ENCODE measurements at places on chromosomes 1 and 21.

GRCh38 chr1:193569096-193569982 is 382.9 kb upstream of the B3GALT2 start:
- no peak for DNase-seq

GRCh38 chr1:39572379-39573096 is 4.1 kb downstream of the PABPC4 start:
- no peak for DNase-seq

DNA sequence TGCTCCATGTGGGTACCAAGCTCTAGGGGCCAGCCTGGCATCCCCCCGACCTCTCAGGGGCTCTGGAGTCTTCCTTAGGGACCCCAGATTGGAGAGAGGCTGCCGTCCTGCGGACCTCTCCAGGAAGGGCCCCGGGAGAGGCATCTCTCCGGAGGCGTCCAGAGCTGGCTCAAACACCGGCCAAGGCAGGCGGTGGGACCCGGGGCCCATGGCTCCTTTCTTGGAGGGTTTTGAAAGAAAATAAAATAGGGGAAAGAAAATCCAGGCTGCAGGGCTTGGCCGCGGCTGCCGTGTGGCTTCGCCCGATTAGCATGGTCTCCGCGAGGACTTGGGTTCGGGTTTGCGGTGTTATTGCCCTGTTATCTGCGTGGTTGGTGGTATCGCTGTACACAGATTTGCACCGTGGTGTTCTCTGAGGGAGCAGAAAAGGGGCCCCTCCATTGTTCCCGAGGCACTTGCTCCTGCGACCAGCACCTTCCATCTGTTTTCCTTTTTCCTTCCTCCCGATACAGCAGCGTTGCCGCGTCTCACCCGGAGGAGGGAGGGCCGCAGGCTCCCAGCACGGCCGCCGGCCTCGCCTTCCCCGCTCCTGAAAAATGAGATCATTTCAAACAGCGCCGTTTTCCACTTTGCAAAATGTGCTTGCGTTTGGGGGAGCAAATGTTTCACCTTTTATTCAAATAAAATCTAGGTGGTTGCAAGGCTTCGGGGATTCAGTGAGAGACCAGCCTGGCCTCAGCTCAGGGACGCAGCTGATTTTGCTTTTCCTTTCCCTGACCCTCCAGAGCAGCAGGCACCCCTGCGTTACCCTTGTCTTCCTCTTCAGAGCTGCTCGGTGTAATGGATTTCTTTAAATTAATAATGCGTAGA is 86.3 kb downstream of the PRDM16 start:
- DNase-seq = no peak

DNA sequence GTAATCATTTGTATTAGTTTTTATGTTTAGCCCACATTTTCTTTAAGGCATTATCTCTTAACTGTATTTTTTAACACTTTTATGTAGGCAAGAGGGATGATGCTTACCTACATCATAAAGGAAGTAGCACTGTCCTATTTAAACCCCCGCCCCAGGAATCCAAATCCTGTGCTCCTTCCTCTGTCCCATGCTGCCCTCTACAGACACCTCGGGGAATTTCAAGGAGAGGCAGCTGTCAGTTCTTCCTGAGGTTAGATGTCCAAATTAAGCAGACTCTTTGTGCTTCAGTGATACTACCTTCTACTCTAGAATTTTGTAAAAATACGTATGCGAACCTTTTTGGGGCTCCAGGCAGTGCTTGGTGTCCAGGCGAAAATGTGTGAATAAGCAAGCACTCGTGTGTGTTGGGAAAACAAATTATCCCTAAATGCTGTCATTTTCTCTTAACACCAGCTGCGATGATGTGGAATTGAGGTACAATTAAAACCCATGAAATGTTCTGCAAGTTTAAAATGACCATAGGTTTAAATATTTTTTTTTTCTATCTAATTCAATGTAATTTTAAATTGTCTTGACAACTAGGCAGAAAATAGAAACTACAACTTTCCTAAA is 19.2 kb downstream of the CRCT1 start:
- peak; percentile 62 for DNase-seq

DNA sequence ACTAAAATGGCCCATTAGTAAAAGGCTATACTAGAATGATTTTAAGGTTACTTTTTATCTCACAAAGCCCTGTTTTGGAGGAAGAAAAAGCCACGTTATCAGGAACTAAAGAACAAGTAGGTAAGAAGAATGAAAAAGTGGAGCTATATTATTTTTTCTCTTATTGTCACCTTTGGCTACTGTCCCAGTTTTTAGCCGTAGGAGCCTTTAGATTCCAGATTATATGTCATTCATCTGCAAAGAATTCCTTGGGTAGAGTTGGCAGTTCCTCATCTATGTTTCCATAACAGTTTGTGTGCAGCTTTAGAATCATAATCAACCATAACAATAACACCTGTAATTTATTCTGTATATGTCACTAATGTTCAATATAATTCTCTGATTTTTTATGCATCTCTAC is 83.8 kb downstream of the TPR start:
- no peak for DNase-seq

- DNase-seq = no peak
Measured at GRCh38 chr21:44771896-44772525, 29.6 kb downstream of the UBE2G2 start.

- DNase-seq = no peak
Measured at GRCh38 chr1:86975993-86976550, 61.6 kb downstream of the HS2ST1 start.

GRCh38 chr1:107195476-107195875 is 54.6 kb downstream of the NTNG1 start:
- DNase-seq = no peak

DNA sequence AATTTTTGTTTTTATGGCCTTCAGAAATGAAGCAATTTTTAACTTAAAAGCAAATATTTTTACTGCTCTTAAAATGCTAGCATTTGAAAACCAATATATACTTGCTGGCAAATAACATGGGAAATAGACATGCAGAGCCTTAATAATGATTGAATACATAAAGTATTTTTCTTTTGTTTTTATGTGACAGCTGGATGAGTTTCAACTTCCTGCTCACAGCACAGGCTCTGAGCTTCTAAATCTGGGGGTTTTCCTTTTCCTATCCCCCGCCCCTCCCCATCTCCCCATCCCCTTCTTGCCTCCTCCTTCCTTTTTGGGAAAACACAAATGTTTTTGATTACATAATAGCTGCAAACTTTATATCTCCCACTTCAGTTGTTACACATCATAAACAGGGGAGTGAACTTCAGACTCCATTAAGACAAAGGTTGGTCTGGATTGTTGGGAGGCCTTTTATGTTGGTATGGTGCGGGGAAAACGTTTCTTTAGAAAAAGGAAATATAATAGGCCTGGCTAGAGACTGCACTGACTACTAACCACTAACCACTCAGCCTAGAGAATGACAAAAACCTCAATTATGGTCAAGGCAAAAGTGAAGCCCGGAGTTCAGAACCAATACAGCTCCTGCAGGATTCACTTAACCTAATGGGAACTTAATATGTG is 116.1 kb upstream of the GORAB start:
- DNase-seq = no peak

DNA sequence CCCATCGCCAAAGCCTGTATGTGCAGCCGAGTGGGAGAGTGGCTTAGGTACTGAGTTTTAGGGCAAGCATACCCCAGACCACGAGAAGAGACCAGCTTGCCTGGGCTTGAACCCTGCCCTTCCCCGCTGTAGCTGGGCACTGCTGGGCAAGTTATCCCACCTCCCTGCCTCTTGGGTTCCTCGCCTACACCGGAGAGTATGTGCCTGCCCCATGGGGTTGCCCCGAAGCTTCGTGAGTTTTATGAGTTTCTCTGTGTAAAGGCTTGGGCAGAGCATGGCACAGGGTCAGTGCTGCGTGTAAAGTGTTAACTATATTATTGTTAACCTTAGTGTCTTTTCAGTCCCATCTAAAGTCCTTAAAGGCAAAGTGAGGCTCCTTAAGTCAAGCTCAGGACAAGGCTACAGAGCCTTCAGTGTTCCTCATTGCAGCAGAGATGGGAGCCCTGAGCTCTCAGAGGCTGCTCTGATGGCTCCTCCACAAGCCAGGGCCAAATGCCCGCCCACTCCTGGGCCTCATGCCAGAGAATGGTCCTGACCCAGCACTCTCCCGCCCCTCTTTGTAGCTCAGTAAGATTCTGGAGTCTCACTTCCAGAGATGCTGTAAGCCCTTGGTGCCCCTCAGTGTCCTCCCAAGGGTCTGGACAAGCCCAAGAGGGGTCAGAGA is 37.0 kb upstream of the KCNA10 start:
- no peak for DNase-seq

Measured in NB4 (cell line).